ENCODE measurements at places on chromosomes 2 and 18.

DNA sequence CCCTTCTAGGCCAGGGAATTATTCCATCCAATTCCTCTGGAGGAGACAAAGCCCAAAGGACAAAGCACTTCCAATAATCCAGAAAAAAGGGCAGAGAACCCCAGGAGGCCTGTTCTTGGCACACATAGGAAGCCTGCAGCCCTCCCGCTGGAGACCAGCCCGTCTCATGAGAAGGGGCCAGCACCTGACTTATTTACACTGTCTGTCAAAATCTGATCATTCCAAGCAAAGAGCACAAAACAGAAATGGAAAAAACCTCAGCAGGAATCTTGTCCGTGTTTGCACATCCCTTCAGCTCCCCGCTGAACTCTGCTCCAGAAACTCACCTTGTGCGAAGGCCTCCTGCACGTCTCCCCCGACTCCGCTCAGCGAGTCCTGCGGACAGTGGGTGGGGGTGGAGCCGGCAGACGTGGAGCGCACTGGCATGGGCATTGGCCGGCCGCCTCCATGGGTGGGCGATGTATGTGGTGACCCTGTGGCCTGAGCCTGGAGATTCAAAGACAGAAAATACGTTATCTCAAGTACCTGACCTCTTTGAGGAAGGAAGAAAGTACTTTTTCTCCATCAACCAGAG is 46.2 kb upstream of the DNMT3A start:
- DNase-seq, result no peak

- no peak for DNase-seq
Measured at GRCh38 chr18:27009293-27009692, 143.8 kb upstream of the AQP4 start.

DNA sequence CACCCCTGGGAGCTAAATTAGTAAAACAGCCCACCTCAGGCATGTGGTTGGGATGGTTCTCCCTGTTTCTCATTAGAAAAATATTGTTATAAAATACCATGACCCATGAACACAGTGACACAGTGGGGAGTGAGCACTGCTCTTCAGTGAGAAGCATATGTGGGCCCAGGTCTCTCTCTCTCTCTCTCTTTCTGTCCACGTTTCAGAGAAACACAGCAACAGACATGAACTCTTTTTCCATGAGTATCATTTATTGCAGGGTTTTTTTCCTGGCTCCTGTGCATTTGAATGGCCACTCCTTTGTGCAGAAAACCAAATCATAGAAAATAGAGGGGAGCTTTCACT is 41.2 kb downstream of the CYRIA start:
- no peak for DNase-seq

DNA sequence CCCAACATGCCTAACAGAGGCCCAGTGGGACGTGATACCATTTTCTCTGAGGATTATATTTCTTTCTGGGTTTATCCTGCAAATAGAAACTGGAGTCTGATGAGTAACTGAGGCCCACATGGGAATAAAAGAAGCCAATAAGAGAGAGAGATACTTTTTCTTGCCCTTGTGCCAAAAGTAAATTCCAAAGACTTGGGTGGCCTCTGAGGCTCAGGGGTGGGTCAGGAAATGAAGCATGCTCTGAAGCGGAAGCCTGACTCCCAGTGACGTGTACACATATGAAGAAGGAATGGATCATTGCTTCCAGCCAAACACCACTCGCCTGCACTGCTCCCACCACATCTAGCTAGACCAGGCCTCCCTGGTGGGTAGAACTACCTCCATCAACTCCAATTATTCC is 273.6 kb upstream of the NCKAP5 start:
- no peak for DNase-seq

DNA sequence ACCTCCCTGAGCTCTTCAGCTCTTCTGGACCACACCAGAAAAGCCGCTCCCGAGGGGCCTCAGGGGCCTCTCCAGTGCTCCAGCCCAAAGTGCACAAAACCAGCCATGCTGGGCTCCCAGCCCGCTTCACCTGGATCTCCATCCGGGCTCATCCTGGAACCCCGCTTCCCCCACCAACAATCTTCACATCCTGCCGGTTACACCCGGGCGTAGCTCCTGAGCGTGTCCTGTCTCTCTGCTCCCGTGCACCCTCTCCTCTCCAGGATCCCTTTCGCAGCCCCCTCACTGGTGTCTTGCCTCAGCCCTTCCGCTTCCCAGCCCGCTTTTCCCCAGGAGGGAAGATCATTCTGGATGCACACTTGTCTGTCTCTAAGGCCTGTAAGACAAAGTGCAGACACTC is 123.7 kb upstream of the GLI2 start:
- DNase-seq, result no peak

DNA sequence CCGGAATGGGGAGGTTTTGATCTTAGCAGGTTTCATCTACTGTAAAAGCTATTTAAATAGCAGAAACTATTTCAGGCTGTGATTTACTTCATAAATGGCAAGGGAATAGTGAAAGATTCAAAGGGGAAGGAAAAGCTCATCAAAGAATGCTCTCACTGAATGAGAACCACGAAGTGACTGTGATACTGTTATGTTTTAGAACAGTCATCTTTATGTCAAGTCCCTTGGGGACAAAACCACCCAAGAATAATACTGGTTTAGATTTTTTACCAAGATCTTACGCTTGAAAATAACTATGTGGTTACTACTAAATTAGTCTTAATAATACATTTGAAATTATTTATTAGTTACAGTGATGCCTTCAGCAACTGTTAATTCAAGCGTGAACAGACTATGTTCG is 28.1 kb downstream of the FARSB start:
- no peak for DNase-seq

GRCh38 chr2:233334915-233335314 is 19.4 kb upstream of the DGKD start:
- no peak for DNase-seq

GRCh38 chr2:157236404-157236803 is 21.1 kb upstream of the GALNT5 start:
- no peak for DNase-seq

GRCh38 chr2:85011098-85011497 is 40.1 kb downstream of the KCMF1 start:
- no peak for DNase-seq

DNA sequence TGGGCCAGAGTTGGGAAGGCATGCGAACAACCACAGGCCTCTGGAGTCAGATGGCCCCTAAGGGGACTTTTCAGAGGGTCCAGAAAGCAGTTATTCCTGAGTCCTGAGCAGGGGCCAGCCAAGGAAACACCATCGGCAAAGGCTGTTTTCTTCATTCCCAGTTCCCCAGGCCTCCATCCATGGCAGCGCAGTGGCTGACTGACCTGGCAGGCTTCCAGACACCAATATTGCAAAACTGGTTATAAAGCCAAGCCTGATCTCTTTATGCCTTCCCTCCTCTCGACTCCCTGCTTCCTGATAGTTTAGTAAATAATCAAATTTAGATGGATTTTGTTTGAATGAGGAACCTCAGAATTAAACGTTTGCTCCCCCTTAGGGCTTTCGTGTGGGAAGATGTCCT is 133.4 kb upstream of the ITGA6 start:
- no peak for DNase-seq

DNA sequence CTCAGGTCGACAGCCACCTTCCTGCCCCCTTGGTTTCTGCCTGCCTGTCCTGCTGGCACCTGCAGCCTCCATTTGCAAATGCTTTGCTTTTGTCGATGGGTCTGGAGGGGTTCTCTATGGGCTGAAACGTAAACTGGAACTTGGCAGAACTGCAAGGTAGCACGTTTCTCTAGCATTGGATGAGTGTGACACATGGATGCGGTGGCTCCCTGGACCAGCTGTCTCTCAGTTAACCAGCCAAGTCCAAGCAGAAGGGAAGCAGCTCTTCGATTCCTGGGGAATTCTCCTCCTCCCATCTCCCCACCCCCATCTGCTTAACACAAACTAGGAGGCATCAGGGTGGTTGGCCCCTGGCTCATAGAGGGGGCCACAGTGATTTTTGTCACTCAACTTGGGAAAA is 57.3 kb downstream of the ITGB1BP1 start:
- no peak for DNase-seq

GRCh38 chr2:113098041-113098440 is 29.4 kb upstream of the IL1RN start:
- no peak for DNase-seq

DNA sequence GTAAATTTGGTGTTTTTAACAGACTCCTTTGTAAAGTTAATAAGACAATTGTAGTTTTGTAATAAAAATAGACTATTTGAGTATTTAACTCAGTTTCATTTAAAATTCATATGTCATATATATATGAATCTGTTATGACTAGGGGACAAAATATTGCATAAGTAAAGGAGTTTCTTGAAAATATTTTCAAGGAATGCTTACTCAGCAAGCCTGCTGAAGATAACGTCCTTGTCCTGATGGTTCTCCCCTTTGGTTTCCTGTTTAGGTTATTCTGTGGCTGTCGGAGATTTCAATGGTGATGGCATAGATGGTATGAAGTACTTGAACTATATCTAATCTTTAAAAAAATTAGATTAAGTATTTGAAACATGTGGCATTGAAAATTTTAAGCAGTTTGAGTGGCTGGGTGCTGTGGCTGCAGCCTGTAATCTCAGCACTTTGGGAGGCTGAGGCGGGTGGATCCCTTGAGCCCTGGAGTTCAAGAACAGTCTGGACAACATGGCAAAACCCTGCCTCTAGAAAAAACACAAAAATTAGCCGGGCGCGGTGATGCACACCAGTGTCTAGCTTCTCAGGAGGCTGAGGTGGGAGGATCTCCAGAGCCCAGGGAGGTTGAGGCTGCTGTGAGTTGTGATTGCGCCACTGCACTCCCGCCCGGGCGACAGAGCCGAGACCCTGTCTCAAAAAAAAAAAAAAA is 47.1 kb downstream of the ITGAV start:
- no peak for DNase-seq

GRCh38 chr18:58227361-58227930 is 183.4 kb downstream of the NEDD4L start:
- no peak for DNase-seq

DNA sequence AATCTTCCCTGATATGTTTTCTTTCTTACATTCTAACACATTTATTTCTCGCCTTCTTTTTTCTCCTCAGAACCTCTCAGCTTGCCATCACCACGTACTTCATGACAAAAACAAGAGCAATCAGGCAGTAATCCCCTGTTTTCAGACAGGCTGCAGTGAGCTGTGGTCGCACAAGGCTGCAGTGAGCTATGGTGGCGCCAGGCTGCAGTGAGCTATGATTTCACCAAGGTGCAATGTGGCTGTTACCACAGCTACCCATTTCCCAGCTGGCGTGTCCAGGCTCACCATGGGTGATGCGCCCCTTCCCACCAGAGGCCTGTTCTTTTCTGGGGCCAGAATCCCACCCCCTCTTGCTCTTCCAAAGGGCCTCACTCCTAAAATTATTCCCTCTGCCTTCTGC is 25.8 kb downstream of the TCF23 start:
- no peak for DNase-seq

DNA sequence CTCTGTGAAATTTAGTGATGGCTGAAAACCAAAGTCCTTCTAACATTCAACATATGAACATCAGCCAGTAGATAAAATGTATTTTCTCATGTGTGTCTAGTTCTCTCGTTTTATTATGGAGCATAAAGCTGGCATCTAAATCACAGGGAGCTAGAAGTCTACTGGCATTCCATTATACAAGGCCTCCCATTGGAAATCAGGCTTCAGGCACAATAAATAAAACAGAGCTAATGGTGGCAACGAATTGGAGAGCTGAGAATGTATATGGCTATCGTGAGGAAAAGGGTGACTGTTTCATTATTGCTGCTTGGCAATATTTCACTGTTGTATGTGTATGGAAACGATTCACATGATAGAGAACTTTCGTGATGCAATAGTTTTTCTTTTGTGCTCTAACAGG is 62.4 kb downstream of the SLC5A7 start:
- no peak for DNase-seq

DNA sequence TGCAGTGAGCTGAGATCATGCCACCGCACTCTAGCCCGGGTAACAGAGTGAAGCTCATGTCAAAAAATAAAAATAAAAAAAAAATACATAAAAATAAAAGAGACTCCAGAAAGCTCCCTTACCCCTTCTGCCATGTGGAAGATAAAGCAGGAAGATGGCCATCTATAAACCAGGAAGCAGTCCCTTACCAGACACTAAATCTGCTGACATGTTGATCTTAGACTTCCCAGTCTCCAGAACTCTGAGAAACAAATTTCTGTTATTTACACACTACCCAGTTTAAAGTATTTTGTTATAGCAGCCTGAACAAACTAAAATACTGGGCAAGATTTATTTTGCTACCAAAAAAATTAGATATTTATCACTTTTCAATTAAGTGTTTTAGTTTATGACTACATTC is 136.2 kb upstream of the SMAD7 start:
- no peak for DNase-seq

DNA sequence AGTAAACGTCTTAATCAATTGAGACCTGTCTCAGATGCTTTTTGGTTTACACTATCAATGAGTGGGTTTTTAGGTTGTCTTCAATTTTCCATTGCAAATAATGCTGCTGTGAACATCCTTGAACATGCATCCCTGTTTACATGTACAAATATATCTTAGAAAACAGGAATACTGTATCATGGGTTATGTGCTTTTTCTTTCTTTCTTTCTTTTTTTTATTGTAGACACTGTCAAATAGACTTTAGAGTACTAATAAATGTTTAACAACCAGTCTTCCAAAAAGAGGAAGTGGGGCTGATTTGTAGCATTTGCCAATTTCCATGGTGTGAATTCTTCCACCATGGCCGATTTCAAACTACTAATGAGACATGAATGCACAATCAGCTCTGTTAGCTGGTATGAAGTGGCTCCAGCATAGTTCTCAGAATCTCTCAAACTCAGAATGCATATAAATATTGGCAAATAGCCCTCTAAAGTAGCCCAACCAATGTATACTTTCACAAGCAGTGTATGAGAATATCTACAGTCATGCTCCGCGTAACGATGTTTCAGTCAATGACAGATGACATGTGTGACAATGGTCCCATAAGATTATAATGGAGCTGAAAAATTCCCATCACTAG is 50.3 kb upstream of the B3GNT2 start:
- DNase-seq, result no peak

- no peak for DNase-seq
Measured at GRCh38 chr18:78579449-78579848, 400.2 kb upstream of the SALL3 start.

GRCh38 chr2:158144914-158145625 is 43.4 kb downstream of the UPP2 start:
- no peak for DNase-seq

DNA sequence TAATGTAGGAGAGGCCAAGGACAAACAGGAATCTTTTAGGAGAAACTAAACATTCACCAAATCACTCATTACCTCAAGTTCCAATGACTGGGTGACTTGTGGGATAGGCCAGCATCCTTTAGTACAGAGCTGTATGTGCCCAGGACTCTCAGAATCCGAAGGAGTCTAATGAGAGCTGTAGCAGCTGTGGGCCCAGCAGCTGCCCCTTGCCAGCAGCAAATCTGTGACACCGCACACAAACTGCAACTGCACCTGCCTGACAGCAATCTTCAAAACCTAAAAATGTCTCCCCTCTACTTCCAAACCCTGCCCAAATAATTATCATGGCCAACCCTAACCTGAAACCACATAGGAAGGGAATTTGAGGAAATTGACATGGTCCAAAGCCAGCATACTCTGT is 44.5 kb upstream of the ACVR2A start:
- DNase-seq, result no peak

DNA sequence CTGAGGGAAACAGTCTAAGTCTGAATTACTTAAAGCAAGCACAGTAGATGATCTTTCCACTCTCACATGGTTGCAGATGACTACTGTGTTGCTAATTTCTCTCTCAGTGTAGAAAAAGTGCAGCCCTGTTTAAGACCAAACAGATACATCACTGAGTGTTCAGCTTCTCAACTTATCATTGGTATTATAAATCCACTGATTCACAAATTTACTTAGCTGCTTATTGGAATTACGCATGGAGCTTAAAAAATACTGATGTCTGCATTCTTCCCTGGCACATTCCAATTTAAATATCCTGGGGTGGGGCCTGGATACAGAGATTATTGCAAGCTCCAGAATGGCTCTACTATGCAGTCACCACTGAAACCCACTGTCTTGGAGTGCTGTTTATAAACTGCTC is 411.2 kb downstream of the RND3 start:
- no peak for DNase-seq
